Osteoblast (primary cell): ENCODE measurements at places on chromosomes 12 and 14. TPM values are rescaled to one million over a fixed set of nuclear protein-coding genes. Genes with fewer than 3 reads are reported as not detected.
A peak's percentile ranks its signal among the peaks of the same experiment; 100 is the strongest.

GRCh38 chr14:85471744-85472143, 58.2 kb upstream of the FLRT2 start:
- H3K27ac ChIP-seq: peak overlapping the region; percentile 88
- no peak overlapping the region for H3K4me3 ChIP-seq
- DNase-seq: peak; percentile 85
- H3K4me1 ChIP-seq: peaks cover 17% of the 10 kb centered on the region
- H3K27me3 ChIP-seq: no peaks in the 10 kb centered on the region
- no peaks in the 10 kb centered on the region for H3K36me3 ChIP-seq

DNA sequence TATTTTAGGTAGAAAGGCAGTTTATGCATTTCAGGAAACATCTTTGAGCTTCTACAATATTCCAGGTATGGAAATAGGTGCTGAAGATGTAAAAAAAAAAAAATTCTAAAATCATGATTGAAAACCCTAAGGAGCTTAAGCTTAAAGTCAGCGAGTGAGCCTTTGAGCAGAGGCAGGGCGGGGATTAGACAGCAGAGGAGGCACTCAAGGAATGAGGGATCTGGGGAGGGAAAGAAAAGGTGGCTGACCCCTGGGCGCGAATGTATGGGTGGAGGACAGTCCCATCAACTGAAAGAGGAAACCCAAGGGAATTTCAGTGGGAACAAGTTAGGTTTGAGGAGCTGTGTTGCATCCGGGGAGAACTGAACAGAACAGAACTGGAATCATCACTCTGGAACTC, 6.4 kb upstream of the PTMS start:
- H3K4me1 ChIP-seq: peaks cover 16% of the 10 kb centered on the region
- no peaks in the 10 kb centered on the region for H3K36me3 ChIP-seq
- DNase-seq: peak; percentile 10
- no peak overlapping the region for H3K27ac ChIP-seq

DNA sequence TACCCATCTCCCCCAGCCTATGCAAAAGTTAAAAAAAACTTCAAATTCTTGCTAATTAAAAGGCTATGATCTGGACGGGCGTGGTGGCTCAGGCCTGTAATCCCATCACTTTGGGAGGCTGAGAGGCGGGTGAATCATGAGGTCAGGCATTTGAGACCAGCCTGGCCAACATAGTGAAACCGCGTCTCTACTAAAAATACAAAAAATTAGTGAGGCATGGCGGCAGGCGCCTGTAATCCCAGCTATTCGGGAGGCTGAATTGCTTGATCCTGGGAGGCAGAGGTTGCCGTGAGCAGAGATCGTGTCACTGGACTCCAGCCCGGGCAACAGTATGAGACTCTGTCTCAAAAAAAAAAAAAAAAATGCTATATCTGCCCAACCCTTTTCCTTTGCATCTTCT, 925.4 kb downstream of the GALC start:
- H3K36me3 ChIP-seq: no peaks in the 10 kb centered on the region
- no peak overlapping the region for H3K27ac ChIP-seq
- no peaks in the 10 kb centered on the region for H3K4me1 ChIP-seq
- DNase-seq: no peak
- H3K27me3 ChIP-seq: no peaks in the 10 kb centered on the region

GRCh38 chr14:50560931-50561285, 963 bp downstream of the ATL1 start:
- H3K36me3 ChIP-seq: no peaks in the 10 kb centered on the region
- H3K27me3 ChIP-seq: peaks cover 43% of the 10 kb centered on the region
- H3K4me3 ChIP-seq: peak overlapping the region; percentile 82
- H3K27ac ChIP-seq: no peak overlapping the region
- H3K4me1 ChIP-seq: peaks cover 12% of the 10 kb centered on the region

- DNase-seq: no peak
- no peak overlapping the region for H3K4me3 ChIP-seq
- H3K27me3 ChIP-seq: no peaks in the 10 kb centered on the region
Measured at GRCh38 chr12:124107351-124107750, 134.3 kb downstream of the ZNF664 start.

- H3K4me1 ChIP-seq: peaks cover 25% of the 10 kb centered on the region
- H3K27ac ChIP-seq: peak overlapping the region; percentile 69
- peak; percentile 84 for DNase-seq
- H3K27me3 ChIP-seq: no peaks in the 10 kb centered on the region
- H3K36me3 ChIP-seq: peaks cover 2% of the 10 kb centered on the region
Measured at GRCh38 chr12:24895612-24896011, 53.3 kb downstream of the BCAT1 start.

- H3K4me1 ChIP-seq: no peaks in the 10 kb centered on the region
- H3K27me3 ChIP-seq: no peaks in the 10 kb centered on the region
- H3K27ac ChIP-seq: no peak overlapping the region
- H3K36me3 ChIP-seq: peaks cover 6% of the 10 kb centered on the region
Measured at GRCh38 chr14:50668826-50669143, 679 bp upstream of the SAV1 start.

CABP1 gene
- not detected in 2 replicates for total RNA-seq

REM2 gene
- total RNA-seq: 0.29 and 0.36 TPM in 2 replicates

DBX2 gene
- total RNA-seq: not detected in 2 replicates

PMCH gene
- not detected in 2 replicates for total RNA-seq

GLIPR1L1 gene
- total RNA-seq: not detected in 2 replicates
